ENCODE measurements at places on chromosomes 3 and 15.

DNA sequence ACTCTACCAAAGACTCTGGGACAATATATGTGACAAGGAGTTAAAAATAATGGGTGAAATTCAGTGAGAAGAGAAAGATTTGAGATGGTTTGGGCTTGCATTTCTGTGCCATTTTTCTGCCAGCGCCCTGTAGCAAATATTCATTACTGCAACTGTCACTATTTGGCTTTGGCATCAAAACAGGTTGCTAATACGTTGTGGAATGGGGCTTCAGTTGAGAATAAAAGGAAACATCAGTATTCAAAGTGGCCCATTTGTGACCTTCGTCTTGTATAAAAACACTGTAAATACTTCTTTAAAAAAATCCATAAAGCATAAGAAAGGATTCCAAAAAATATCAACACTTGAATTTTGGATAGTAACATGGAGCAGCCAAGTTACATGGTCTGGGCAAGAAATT, 309.2 kb downstream of the ZNF385D start:
- DNase-seq: no peak

- peak; percentile 16 for DNase-seq
These were observed 161.3 kb downstream of the KLF13 start for GRCh38 chr15:31487811-31488436.

GRCh38 chr15:44718927-44719292, 7.6 kb downstream of the B2M start:
- no peak for DNase-seq

- peak; percentile 92 for DNase-seq
These were observed 136.2 kb upstream of the PFN2 start for GRCh38 chr3:150106740-150107428.

- no peak for DNase-seq
These were observed 927 bp upstream of the FYTTD1 start for GRCh38 chr3:197748597-197749314.

DNA sequence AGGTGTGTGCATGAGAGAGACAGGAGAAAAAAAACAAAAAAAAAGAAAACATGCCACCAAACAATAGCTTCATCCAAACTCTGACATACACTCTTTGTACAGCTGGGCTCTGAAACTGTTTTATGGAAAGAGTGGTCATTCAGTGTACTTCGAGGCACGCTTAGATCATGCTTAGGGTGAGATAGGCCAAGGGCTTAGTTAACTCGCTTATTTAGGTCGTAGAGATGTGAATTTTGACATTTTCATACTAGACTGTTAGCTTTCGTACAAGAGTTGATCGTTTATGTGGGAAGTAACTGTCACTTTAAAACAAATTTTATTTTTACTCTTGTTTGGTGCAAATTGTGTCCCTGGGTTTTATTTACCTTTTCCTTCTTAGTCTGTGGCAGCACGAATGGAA, 166.4 kb downstream of the GHSR start:
- no peak for DNase-seq

- DNase-seq: no peak
These were observed 176.3 kb upstream of the LPP start for GRCh38 chr3:187977659-187978058.

GRCh38 chr3:27802849-27803248, 80.7 kb upstream of the EOMES start:
- no peak for DNase-seq

- DNase-seq: no peak
These were observed 85.9 kb upstream of the FNDC3B start for GRCh38 chr3:171953301-171954022.

DNA sequence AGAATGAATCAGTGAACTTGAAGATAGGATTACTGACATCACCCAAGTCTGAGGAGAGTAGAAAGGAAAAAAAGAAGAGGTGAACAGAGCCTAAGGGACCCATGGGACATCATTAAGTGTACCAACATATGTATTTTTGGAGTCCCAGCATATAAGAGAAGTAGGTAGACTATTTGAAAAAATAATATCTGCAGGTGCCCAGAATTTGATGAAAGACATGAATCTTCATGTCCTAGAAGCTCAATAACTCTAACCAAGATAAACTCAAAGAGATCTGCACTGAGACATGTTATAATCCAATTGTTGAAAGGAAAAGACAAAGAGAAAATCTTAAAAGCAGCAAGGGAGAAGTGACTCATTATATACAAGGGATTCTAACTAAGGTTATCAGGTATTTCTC, 39.0 kb downstream of the SPESP1 start:
- DNase-seq: no peak

DNA sequence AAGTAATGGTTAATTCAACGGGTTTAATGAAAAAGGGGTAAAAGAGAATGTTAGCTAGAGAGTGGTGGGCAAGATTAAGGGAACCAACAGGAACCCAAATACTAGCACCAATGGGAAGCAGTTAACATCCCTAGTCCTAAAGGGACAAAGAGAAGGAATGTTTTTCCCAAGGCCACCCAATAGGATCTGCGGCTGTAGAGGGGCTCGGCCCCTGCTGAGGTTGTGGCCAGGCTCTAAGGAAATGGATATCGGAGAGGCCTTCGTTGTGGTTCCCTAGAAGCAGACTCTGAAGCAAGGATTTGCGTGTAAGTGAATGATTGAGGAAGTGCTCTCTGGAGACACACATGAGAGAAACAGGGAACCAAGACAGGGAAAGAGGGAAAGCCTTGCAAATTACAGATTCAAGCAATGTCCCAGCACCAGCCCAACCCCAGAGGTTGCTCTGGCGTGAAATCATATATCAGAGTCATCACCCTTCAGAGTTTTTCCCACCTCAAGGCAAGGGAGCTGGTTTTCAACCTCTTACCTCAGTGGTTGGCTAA, 83.6 kb upstream of the TNIK start:
- DNase-seq: no peak

GRCh38 chr3:88963003-88963402, 144.4 kb upstream of the EPHA3 start:
- DNase-seq: no peak

- no peak for DNase-seq
These were observed 13.7 kb downstream of the CD200 start for GRCh38 chr3:112346491-112347122.

GRCh38 chr3:73389117-73389813, 235.5 kb downstream of the PDZRN3 start:
- no peak for DNase-seq

GRCh38 chr3:60983906-60984305, 267.3 kb downstream of the FHIT start:
- no peak for DNase-seq

- DNase-seq: no peak
These were observed 13.2 kb upstream of the SPG11 start for GRCh38 chr15:44676676-44677075.

DNA sequence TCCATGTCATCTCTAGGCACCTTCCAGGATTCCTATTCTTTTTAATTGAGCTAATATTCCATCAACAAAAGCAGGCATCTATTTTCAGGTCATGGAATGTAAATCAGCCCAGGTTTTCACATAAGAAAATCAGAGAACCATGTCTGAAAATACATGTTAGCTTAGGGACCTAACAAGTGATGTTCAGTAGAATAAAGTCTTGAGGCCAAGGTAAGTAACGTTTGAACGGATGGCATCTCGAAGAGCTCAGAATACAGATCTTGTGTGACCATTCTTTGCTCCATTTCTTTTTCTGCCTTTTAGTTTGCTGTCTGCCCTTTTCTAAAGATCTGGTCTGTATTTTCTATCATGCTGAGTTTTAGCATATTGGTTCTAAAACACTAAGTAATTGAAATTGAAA, 16.5 kb upstream of the KCNMB2 start:
- DNase-seq: no peak

DNA sequence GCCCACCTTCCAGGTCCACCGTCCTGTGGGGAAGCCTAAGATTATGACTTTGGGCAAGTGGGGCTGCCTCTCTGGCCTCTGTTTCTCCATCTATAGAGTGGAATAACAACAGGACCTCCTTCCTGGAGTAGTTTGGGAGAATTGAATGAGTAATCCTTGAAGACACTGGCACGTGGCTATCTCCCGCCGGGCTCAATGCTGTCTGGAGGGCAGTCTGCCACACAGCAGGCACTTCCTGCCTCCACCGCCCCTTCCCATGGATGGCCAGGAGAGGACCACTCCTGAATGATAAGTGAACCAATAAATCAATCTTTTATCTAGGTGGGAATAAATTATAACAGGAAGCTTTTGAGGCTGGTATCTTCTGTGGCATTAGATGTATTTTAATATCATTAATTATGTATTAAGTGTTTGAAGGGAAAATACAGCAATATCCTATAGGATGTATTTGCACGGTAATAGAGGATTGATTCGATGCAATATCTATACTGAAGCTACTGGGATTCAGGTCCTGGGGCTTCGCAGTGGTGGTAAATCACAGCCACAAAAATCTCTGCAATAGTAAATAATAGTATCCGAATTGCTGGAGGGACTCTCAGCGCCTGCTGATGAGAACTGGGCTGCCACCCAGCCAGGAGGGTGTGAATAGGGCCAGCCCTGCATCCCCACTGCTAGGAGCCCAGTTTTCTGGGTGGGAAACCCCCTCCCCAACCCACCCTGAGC, 15.9 kb downstream of the MEGF11 start:
- no peak for DNase-seq

GRCh38 chr3:163953526-163953925, 1124.8 kb downstream of the SI start:
- DNase-seq: no peak

DNA sequence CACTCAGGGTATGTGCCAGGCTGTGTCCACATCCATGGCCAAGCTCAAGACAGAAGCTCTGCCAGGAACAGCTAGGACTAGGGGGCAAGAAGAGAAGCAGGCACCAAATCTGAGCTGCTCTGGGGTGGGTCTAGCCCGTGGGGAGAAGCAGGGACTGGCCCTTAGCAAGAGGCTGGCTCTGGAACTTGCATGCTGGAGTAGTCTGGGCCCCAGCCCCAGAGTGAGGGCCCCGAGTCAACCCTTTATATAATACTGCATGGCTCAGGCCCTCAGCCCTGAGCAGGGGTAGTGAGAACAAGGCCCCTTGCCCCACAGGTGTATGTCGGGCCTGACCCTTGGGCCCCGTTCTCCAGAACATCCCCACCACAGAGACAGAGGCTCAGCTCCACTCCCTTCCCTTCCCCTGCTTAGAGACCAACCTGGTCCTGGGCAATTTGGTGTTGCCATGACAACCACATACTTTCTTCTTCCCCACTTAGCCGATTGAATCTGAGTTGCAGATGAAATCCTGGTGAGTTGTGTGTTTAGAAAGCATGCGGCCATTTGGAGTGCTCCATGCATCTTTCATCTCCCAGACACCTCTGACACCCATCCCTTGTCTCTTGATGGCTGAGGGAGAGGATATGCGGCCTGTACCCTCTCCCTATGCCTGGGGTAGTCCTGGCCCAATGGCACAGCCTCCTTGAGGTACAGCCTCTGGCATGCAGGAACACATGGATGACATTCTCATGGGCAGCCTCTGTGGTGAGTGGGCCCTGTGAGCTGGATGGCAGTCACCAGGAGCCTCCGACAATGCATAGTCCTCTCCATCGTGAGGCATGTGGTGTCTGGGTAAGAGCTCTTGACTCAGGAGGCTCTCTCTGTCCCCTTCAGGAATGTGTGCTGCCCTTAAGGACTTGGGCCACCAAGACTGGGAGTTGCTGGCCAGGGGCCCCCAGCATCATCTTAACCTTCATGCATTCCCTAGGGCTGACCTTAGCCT, 29.2 kb upstream of the SFMBT1 start:
- DNase-seq: no peak

- DNase-seq: no peak
These were observed 93.8 kb downstream of the FRMD5 start for GRCh38 chr15:44101286-44101685.

DNA sequence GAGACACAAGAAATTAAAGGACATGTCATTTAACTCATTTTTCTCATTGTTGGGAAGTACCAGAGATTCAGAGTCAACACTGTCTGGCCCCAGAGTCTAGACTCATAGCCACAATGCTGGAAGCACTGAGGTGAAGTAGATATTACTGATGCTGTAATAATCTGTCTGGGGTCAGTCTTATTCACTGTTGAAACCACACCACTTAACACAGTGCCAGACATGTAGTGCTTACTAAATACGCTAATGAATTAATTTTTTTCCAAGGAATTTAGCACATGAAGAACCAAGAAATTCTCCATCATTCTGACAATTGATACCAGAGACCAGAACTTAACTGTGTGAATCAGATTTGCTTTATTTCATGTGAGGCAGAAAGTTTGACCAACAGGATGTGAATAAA, 150.8 kb upstream of the STAC start:
- no peak for DNase-seq

GRCh38 chr3:14166877-14167603, 11.4 kb downstream of the XPC start:
- DNase-seq: no peak

GRCh38 chr3:47669026-47669749, 90.5 kb upstream of the CSPG5 start:
- no peak for DNase-seq

- DNase-seq: no peak
These were observed 2.5 kb downstream of the CLDN11 start for GRCh38 chr3:170421111-170421641.

DNA sequence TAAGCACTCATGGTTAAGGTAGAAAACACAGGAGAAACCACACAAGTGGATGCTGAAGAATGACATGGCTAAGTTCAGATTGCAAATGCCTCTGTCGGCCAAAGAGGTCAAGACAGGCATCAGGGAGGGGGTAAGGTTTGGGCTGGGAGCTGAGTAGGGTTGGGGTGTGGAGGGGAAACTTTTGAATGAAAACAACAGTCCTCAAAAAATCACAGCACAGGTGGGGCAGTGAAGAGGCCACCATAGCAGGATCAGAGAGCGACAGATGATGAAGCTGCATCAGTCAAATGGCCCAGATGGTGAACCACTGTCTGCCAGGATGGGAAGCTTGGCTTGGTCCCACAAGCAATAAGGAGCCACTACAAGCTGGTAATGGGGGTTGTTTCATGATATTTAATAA, 74.9 kb downstream of the ADCY5 start:
- DNase-seq: no peak

DNA sequence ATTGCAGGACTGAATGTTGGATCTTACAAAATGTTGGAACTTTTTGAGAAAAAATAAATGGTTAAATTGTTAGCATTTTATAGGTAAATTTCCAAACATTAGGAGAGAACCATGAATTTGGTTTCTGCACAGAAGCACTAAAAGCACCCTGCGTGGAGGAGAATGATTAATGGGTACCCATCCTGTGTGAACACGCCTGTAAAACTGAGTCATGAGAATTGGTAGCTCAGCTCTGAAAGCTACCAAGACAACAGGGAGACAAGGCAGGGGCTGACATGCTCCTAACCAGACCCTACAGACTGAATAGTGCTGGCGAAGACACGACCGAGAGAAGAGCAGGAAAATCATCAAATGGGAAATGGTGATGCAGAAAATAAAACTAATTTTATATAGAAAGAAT, 32.4 kb upstream of the MTMR10 start:
- no peak for DNase-seq

GRCh38 chr3:98600412-98601095, 7.1 kb upstream of the CPOX start:
- no peak for DNase-seq

DNA sequence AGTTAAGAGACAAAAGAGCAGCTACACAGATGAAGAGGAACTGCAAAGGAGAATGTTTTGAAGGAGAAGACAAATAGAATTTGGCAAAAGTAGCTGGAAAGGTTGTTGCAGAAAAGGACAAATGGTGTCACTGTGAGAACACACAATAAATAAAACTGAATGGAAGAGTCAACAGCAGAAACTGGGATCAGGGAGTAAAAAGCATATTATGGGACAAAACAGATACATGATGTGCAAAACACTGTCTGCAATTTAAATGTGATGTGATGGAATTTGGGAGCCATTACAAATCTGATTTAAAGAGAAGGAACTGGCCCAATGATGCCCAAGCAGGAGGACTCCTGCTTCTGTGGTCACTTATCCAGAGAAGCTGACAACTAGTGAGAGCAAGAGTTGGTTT, 46.1 kb downstream of the CD47 start:
- no peak for DNase-seq

- no peak for DNase-seq
These were observed 165.0 kb downstream of the FRMD5 start for GRCh38 chr15:44029940-44030568.

Measured in AG09309 (cell line).